Smooth muscle cell of bladder (primary cell): ENCODE measurements at places on chromosomes 2 and 18. TPM values are rescaled to one million over a fixed set of nuclear protein-coding genes. Genes with fewer than 3 reads are reported as not detected.

Gene SP9
- not detected in 2 replicates for total RNA-seq

Gene SERPINB12
- not detected in 2 replicates for total RNA-seq

Gene ARID5A
- total RNA-seq = 3.7 and 4.7 TPM in 2 replicates

Gene ACMSD
- under 0.01 TPM in 1 of 2 replicates, not detected in the other for total RNA-seq

Gene TRIM43
- total RNA-seq = not detected in 2 replicates

Gene TMEM237
- total RNA-seq = 26.0 and 27.7 TPM in 2 replicates

Gene SGO2
- 2.1 TPM in 2 replicates for total RNA-seq

Gene TUBA3E
- not detected in 2 replicates for total RNA-seq

Gene E2F6
- 7.8 and 9.0 TPM in 2 replicates for total RNA-seq
